H7 (cell line): ENCODE measurements at places on chromosomes 7 and 10.

GRCh38 chr10:122135251-122136025, 135.7 kb upstream of the BTBD16 start:
- DNase-seq: no peak

- DNase-seq: peak; percentile 72
Observed at GRCh38 chr7:117871778-117872538, 1.3 kb downstream of the CTTNBP2 start.

DNA sequence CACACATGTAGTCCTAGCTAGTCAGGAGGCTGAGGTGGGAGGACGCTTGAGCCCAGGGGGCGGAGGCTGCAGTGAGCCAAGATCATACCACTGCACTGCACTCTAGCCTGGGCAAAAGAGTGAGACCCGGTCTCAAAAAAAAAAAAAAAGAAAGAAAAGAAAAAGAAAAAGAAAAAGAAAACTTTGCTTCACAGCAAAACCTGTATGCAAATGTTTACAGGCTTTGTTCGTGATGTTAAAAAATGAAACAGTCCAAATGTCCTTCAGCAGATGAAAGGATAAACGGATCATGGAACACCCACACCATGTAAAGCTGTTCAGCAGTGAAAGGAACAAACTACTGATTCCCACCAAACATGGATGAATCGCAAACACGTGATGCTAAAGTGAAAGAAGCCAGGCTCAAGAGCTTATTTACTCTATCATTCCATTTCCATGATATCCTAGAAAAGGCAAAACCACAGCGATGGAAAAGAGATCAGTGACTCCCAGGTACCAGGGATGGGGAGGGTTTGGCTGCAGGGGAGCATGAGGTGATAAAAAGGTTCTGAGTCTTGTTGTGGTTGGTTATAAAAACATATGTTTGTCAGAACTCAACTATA, 15.1 kb downstream of the LRRC20 start:
- no peak for DNase-seq

- no peak for DNase-seq
Observed at GRCh38 chr7:64037095-64037494, 8.1 kb upstream of the ZNF727 start.

- peak; percentile 7 for DNase-seq
Observed at GRCh38 chr7:117171106-117171505, 151.8 kb downstream of the WNT2 start.

GRCh38 chr7:68238204-68238805, 1241.7 kb downstream of the TYW1 start:
- peak; percentile 33 for DNase-seq
